ENCODE measurements at places on chromosomes 11 and 22. TPM values are rescaled to one million over a fixed set of nuclear protein-coding genes. Genes with fewer than 3 reads are reported as not detected.

SLC25A17 gene
- 34.5 TPM for total RNA-seq

DNA sequence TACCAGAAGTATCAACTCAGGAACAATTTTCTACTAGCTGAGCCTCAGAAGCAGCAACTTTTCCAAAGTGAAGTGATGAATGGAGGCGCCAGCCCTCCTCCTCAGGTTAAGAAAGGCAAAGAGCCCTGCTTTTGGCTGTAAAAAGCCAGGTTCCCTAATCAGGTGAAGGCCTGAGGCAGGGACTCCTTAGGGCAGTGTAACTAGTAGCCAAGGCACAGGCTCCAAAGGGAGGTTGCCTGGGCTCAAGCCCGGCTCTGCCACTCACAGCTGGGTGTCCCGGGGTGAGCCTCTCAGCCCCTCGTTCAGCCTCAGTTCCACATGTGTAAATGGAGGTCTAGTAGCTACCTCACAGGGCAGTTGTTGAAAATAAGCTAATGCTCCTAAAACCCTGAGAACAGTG, 19.5 kb downstream of the TSKU start:
- no peak overlapping the region for H3K27ac ChIP-seq
- H3K27me3 ChIP-seq: no peaks in the 10 kb centered on the region
- H3K4me1 ChIP-seq: no peaks in the 10 kb centered on the region
- peak; percentile 7 for DNase-seq
- no peak overlapping the region for H3K4me3 ChIP-seq

NFAM1 gene
- total RNA-seq: 0.64 TPM

PNPLA5 gene
- total RNA-seq: not detected

ZNF202 gene
- 17.5 TPM for total RNA-seq

DNA sequence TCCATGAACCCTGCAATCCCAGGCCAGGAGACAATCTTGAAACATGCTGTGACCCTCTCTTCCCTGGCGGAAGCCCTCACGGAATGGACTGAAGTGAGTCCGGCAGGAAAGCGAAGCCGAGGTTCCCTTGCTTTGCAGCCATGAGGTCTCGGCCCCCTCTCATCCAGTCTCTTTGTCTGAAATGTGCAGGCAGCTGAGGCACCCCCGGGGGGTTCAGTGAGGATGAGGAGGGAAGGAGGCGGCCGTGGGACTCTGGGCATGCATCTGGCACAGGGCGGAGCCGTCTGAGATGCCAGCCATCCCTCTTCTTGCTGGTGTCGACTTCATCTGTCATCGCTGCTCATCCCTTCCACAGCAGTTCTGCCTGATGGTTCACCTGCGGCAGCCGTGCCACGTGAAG, 1485.7 kb downstream of the BRD1 start:
- DNase-seq: no peak
- no peaks in the 10 kb centered on the region for H3K27me3 ChIP-seq
- H3K4me1 ChIP-seq: no peaks in the 10 kb centered on the region
- no peak overlapping the region for H3K27ac ChIP-seq
- H3K4me3 ChIP-seq: no peak overlapping the region
- no peaks in the 10 kb centered on the region for H3K36me3 ChIP-seq

- H3K4me1 ChIP-seq: no peaks in the 10 kb centered on the region
- DNase-seq: no peak
- H3K4me3 ChIP-seq: no peak overlapping the region
- no peaks in the 10 kb centered on the region for H3K27me3 ChIP-seq
These were observed 7.4 kb upstream of the BLID start for GRCh38 chr11:122123263-122123929.
